ENCODE measurements at places on chromosomes 7 and 10.

DNA sequence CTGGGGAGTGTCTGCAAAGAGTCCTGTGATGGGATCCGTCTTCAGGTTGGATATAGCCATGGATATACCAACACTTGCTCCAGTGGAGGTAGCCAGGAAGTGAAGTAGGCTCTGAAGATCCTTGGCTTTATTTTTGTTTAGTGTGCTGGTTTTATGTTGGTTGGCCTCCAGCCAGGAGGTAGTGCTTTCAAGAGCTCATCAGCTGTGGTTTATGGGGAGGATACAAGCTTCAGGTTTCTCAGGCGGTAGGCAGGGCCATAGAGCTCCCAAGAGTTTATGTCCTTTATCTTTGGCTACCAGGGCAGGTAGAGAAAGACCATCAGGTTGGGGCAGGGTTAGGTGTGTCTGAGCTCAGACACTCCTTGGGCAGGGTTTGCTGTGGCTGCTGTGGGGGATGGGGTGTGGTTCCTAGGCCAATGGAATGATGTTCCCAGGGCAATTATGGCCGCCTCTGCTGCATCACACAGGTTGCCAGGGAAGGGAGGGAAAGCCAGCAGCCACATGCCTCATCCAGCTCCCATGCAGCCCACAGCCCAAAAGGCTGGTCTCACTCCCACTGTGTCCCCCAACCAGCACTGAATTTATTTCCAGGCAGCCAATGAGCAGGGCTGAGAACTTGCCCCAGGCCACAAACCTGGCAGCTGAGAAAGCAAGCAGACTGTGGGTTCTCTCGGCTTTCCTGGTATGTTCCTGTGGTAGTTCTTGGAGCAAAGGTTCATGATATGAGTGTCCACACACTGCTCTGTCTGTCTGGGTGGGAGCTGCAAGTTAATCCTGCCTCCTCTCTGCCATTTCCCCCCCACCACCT lies 67.0 kb upstream of the PRLHR start:
- peak; percentile 27 for DNase-seq

DNA sequence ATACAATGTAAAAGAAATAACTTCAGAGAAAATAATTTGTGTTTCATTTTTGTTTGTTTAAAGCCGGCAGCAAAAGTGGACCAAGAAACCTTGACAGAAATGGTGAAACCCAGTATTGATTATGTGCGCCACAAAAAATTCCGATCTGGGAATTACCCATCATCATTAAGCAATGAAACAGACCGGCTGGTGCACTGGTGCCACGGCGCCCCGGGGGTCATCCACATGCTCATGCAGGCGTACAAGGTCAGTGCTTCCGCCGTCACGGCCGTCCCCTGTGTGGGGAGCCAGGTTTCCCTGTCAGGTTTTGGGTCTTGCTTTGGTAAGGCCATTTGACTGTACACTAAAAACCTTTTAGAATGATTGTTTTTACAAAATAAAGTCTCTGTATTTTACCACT lies 46.7 kb downstream of the LANCL2 start:
- DNase-seq = no peak

DNA sequence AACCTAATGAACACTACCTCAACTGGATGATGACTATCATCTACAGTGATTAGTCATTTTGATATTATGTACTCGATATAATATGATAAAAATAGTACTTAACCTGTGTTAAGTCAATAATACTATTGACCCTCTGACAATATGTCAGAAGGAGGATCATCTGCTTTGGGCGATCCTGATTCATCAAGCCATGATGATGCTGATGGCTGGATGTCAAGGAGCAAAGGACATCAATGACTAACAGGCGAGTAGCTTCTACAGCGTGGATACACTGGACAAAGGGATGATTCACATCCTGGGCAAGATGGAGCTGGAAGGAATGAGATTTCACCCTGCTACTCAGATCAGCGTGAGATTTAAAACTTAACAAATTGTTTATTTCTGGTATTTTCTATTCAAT lies 94.4 kb upstream of the SKAP2 start:
- DNase-seq = peak; percentile 93

- peak; percentile 15 for DNase-seq
Measured at GRCh38 chr7:33666531-33666930, 238.8 kb upstream of the BMPER start.

DNA sequence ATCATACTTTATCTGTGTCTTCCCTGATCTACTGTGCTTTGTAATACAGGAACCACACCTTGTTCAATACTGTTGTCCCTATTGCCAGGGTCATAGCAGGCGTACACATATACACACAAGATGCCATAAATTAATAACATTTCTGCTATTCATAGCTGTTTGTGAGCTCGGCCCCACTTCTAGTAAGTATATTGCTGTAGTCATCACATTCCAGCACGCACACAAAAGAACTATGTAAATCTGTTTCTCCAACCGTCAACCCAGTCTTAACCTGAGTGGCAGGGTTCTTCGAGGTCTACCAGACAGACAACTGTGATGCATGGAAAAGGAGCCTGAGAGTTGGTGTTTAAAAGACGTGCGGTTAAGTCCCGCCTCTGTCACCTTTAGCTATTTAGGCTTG lies 5.7 kb upstream of the CACNB2 start:
- no peak for DNase-seq

GRCh38 chr7:127786184-127786583 lies 134.2 kb downstream of the SND1 start:
- DNase-seq = no peak

- peak; percentile 12 for DNase-seq
Measured at GRCh38 chr10:63173468-63174232, 40.5 kb downstream of the NRBF2 start.

DNA sequence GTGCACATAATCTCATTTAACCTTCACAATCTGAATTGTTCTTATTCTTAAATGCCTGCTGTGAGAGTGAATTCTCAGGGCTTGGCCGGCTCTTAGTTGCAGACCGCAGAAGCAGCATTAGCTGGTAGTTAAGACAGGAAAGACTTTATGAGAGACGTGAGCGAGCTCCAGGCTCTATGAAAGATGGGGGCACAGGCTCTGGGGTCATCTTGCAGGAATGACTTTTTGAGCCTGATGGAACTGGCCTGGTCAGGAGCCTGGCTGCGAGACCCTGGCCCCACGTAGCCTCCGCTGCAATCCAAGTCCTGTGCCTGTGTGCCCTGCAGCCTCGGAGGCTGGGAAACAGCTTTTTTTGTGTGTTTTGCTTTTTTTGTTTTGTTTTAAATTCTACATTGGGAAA lies 958.8 kb upstream of the ZNF722 start:
- no peak for DNase-seq

DNA sequence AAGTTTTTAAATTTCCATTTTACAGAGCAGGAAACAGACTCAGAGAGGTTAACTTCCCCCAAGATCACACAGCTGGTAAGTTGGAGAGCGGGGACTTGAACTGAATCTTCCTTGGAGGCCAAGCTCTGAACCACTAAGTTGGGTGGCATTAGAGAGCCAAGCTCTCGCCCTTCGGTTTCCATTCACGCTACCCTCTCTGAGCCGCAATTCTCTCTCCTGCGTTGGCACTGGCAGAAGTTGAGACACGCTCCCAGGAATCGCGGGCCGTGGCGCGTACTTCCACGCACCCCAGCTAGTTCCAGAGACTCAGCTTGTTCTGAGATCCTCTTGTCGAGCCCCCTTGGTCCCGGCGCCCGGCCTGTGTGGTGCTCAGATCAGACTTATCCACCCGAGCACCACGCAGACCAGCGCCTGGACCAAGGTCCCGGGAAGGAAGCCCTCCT lies 29.3 kb upstream of the VAX1 start:
- no peak for DNase-seq

DNA sequence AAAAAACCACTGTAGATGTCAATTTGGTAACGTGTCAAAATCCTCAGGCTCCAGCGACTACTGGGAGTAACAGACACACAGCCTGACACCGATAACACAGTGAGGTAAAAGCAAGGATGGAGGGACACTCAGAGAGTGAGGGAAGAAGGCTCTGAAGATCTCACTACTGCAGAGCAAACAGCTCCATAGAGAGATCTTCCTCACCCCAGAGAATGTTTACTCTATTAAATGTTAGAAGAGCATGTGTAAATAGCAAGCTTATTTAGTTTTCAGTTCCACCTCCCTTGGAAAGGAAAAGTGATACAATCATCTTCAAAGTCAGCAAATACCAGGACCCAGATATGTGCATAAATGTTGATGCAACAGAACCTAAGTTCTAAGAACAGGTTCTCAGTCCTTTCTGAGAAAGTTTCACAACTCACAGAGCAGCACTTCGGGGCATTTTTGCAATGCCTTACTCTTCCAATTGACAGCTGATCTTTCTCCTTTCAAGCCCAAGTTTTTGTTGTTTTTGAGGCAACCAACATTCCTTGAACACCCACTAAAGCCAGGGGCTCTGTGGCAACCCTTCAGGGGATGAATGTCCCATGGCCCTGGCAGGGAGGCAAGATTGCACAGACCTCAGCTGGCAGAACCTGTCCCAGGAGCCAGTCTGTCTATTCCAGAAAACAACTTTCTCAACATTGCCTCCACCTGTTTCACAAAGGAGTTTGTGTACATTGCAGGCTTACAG lies 177.4 kb downstream of the SFMBT2 start:
- peak; percentile 33 for DNase-seq

GRCh38 chr7:99742737-99743394 lies 7.9 kb upstream of the CYP3A7 start:
- DNase-seq = peak; percentile 13

GRCh38 chr7:17405786-17406185 lies 107.3 kb downstream of the AHR start:
- peak; percentile 98 for DNase-seq

- no peak for DNase-seq
Measured at GRCh38 chr10:75950997-75951589, 519.7 kb downstream of the LRMDA start.

DNA sequence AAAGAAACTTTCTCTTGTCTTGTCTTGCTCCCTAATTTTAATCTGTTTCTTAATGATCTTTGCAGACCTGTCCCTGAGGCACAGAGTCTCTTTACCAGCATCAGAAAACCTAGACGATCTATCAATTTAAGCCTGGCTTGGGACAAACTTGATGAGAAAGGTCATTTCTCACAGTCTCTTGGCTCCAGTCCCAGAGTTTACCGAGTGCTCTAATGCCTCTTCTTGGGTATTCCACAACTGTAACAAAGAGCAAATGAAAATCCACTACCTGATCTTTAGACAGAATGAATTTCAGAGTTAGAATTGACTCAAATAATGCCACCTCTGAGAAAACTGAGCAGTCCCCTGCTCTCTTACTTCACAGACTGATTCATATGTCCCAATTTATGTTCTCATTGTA lies 106.4 kb upstream of the DNAJB12 start:
- peak; percentile 3 for DNase-seq

DNA sequence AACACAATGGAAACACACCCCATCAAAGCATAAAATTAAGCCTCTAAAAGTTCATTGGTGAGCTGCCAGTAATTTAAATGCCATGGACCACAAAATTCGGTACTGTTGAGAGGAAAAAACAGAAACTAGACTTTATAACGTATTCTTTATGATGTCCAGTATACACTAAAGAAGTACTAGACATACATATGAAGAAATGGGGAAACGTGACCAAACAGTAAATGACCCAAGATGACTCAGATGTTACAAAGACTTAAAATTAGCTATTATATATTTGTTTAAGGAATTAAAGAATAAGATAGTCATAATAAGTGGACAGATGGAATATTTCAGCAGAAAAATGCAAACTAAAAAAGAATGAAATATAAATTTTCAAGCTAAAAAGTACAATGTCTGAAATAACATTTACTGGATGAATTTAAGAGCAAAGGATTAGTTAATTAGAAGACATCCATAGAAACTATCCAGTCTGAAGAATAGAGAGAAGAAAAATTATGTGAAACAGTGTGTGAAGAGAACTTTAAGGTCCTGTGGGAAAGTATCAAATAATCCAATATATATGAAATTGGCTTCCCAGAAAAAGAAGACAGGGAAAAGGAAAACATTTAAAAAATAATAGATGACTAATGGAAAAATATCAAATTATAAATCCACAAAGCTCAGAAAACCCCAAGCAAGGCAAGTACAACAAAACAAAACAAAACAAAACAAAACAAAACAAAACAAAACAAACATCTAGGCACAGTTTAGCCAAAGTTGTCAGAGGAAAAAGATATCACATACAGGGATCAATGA lies 69.4 kb downstream of the SAMD9 start:
- no peak for DNase-seq

GRCh38 chr10:11684717-11685645 lies 57.2 kb upstream of the ECHDC3 start:
- peak; percentile 84 for DNase-seq

- no peak for DNase-seq
Measured at GRCh38 chr10:97140902-97141745, 44.6 kb downstream of the SLIT1 start.

- DNase-seq = peak; percentile 43
Measured at GRCh38 chr7:81632418-81632817, 137.4 kb downstream of the HGF start.

DNA sequence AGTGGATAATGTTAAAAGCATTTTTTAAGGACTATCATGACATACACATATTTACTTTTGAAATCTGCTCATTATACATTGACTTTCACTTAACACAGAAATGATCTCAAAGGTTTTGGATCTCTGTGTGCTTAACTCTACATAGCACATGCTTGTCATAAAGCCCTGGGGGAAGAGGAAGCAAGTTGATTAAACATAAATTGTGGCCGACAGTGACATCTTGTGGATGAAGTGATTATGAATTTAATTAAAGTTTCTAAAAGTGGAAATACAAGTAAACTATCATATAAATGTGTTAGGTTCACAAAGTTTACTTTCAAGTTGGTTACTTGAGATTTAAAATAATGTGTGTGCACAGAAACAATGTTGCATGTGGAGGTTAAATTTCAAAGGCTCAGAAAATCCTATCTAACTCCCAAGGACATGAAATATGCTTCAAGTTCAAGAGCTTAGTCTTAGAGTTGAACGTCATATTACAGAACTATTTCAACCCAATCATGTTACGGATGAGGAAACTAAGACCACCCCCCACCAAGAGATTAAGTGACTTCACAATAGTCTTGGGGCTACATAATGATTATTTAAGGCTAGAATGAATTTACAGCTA lies 1247.8 kb downstream of the GATA3 start:
- DNase-seq = peak; percentile 61

DNA sequence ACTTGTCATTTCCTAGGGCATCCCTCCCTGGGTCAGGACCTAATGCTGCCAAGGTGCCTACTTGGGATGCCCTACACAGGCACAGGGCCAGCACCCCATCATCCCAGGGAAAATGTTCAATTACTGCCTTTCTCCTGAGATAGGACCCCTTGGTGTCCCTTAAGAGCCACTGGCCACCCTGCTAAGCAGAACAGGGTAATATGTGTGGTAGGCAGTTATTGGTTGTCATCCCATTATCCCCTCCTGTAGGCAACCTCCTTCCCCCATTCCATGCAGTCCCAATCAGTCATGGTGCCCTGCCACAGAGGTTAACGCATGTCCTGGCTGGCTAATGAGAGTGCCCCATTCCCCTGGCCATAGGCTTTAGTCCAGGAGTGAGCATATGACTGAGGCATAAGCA lies 53.2 kb downstream of the PRLHR start:
- no peak for DNase-seq

DNA sequence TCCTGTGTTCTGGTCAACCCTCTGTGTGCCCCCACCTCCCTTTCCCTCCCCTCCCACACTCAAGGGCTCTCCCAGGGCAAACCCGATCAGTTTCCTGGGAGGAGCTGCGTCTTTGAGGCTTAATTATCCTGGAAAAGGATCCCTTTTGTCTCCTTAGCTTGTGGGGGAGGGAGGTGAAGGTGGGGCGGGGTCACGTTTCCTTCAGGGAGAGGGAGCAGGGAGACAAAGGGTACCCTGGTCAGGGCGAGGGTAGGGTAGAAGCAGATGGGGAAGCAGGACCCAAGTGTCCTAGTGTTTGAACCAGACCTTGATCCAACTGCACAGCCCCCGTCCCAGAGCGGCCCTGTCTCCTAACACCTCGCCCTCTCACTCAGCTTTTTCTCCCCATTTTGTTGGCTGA lies 90.1 kb downstream of the HIF1AN start:
- DNase-seq = no peak
